AG04449 (cell line): ENCODE measurements at places on chromosomes 7 and 10.

GRCh38 chr7:150737265-150738055 is at the start of gene GIMAP5:
Gene GIMAP5, plus strand, starts transcription at chr7:150737418. Its CDS starts 3,467 bp downstream, at chr7:150740885.
- no peak for DNase-seq

GRCh38 chr7:143359771-143360353 is 2.7 kb downstream of the FAM131B start:
- DNase-seq, result no peak

DNA sequence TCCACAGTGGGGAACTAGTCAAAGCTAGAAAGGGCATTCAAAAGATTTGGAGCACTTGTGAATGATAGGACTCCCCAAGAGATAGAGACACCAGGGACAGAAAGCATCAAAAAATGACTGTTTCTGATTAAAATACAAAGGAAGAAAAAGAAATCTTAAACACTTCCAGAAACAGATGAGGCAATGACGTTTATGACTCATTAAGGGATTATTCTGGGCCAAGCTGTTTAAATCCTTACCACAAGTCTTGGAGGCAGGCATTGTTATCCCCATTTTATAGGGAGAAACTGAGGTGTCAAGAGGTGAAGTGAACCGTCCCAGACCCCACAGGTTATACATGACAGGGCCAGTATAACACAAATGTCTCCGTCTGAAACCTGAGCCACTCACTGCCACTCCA is 68.3 kb upstream of the AMPH start:
- DNase-seq, result peak; percentile 14

GRCh38 chr10:6180480-6181110 is 22.1 kb upstream of the PFKFB3 start:
- no peak for DNase-seq

GRCh38 chr7:301291-302053 is 11.5 kb downstream of the FOXL3 start:
- DNase-seq, result no peak

DNA sequence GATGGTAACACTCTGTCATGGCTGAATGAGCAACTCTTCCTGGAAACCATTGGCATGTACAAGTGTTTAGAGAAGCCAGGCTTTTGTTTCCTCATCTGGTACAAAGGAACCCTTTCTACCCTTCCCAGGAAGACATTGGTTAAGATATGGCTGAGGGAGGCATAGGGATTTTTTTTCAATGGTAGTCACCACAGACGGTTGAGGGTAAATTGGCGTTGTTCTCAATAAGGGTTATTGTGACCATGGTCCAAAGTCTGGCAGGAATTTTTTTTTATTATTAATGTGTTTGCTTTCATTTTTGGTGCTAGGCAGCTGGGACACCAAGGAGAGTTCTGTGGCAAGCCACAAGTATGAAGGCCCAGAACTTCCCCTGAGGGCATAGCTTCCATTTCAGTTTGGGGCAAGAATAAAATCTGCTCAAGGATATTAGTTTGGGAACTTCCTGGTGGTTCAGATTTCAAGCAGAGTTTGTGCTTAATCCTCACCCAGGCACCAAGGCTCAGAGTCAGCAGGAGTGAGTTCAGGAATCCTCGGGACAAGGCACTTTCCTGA is at the start of gene PLEKHS1:
PLEKHS1 (plus strand) TSS at position 502 of the 552 bp plus-strand sequence. CDS start 3,596 bp downstream, outside the sequence.
- no peak for DNase-seq

DNA sequence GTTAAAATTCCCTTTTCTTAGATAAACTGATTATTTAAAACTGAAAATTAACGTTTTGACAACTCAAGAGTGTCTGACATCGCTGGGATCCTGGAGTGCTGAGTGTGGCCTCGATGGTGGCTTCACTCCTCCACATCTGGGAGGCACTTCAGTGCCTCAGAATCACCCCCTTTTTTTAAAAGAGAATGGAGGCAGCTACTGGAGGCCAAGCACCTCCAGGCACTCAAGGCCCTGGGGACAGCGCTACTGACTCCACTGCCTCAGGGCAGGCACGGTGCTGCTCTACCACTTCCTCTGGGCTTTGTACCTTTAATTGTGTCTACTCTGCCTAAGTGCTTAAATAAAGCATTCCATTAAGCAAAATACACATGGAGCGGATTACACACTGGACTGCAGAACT is 27.2 kb upstream of the NCAPG2 start:
- no peak for DNase-seq

DNA sequence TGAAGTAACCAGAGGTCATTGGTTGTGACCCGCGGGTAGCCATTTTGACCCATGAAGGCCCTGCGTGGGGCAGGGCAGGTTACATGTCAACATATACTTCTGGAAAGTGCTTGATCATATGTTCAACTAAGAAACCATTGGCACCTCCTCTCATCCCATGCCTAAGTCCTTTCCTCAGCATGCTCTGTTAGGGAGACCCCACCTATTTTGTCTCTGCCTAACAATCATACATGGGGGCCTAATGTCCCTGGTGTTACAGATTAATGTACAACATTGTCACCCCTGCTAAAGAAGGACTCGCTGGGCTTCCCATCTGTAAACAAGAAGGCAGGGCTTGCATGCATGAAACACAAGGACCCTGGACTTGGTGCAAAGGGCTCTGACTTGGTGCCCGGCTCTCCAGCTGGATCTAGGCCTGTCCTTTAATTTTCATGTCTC is 133.7 kb upstream of the TNS3 start:
- DNase-seq, result no peak

DNA sequence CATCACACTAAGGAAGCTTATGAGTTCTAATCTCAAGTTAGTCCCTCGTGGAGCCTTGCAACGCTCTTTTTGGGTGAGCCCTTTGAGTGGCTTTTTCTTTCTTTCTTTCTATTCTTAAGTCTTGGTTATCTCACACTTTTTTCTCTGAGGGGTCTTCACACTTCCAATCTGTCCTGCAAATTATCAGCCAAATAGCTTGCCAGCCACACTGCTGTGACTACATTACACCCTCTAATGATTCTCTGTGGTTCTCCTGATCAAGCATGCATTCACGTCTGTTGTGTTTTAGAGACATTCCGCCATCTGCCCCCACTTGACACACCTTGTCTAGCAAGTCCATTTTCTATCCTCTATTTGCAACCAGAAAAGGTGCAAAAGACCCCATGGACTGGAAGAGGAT is 340.2 kb downstream of the THSD7A start:
- DNase-seq, result no peak

GRCh38 chr7:107077699-107078516 is 33.4 kb downstream of the PRKAR2B start:
- no peak for DNase-seq

- no peak for DNase-seq
Measured at GRCh38 chr10:77036993-77037734, 600.4 kb downstream of the KCNMA1 start.

GRCh38 chr10:28036587-28036986 is 37.7 kb upstream of the ODAD2 start:
- DNase-seq, result peak; percentile 56

- no peak for DNase-seq
Measured at GRCh38 chr10:51397695-51398094, 301.7 kb downstream of the CSTF2T start.

GRCh38 chr7:139697056-139697455 is 80.7 kb downstream of the HIPK2 start:
- DNase-seq, result no peak

GRCh38 chr10:48364659-48365405 is 58.4 kb downstream of the MAPK8 start:
- no peak for DNase-seq

DNA sequence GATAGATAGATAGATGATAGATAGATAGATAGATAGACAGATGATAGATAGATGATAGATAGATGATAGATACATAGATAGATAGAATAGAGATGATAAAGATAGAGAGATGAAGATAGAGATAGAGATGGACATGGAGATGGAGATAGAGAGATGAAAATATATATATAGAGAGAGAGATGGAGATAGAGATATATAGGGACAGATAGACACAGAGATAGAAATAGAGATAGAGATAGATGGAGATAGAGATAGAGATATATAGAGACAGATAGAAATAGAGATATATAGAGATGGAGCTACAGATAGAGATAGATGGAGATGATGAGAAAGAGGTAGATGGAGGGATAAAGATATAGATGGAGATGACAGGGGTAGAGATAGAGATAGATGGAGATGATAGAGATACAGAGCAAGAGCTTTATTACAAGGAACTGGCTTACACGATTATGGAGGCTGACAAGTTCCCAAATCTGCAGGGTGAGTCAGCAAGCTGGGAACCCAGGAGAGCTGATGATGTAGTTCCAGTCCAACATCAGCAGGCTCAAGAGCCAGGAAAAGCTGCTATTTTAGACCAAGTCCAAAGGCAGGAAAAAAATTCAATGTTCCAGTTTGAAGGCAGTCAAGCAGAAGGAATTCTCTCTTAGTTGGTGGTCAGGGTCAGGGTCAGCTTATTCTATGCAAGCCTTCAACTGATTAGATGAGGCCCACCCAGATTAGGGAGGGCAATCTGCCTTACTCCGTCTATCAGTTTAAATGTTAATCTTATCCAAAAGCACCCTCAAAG is 37.1 kb downstream of the CAV1 start:
- no peak for DNase-seq

DNA sequence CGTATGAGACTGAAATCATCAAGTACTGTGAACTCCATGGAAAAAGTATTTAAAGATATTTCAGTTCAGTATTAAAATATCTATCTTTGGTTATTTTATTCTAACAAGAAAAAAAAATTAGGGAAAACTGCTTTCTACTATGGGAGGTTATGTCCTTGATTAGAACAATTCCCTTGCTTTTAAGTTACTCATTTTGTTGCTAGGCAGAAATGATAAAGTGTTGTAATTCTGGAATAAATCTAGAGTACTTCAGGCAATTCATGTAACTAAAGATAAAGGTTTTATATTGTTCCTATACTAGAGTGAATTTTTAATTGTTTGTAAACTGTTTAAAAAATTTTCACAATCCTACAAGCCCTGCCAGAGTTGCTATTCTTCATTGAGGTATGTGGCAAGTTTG is 92.0 kb downstream of the BBS9 start:
- DNase-seq, result no peak

DNA sequence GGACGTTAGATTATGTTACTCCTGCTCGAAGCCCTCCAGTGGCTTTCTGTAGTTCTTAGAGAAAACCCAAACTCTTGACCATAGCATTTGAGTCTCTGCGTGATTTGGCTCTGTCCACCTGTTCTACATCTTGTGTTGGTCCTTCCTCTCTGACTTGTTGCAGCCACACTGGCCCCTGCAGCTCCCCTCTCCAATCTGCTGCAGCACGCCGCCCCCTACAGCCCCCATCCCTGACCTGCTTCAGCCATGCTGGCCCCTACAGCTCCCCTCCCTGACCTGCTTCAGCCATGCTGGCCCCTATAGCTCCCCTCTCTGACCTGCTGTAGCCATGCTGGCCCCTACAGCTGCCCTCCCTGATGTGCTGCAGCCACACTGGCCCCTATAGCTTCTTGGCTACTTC is 29.2 kb downstream of the TRRAP start:
- DNase-seq, result no peak

DNA sequence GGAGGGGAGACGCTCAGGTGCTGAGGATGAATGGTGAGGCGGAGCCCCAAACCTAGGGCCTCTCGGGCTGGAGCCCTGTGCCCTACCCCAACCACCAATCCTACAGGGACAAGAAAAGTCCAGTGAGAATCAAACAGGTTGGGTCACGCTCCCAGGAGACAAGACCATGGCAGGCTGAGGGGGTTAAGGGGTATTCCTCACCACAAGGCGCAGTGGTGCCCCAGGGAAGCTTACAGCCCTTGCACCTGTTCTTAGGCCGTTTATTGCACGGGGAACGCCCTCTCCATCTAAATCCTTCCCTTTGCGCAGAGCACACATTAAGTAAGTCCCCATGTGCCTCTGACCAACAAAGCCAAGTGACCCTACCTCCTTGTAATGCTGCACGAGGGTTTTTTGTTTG is 3.5 kb downstream of the FZD9 start:
- DNase-seq, result no peak

GRCh38 chr10:70379581-70380176 is 2.7 kb downstream of the LRRC20 start:
- no peak for DNase-seq

GRCh38 chr10:21002091-21002878 is 105.2 kb upstream of the NEBL start:
- DNase-seq, result no peak

DNA sequence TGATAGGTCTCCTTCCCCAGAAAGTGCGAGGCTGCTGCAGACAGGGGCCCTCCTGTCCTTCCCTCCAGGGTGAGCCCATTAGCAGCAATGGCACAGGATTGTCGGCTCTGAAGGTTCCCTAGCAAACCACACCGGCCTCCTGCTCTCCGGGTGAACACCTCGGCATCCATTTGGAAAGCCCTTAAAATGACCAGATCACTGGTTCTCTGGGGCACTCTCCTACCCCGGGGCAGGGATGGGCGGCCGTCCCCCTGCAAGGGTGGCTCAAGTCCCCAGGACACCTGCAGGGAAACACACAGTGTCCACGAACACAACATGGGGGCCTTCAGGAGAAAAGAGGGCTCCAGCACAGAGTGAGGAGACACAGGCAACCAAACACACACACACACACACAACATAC is 459.1 kb downstream of the PTPRN2 start:
- DNase-seq, result no peak

- DNase-seq, result no peak
Measured at GRCh38 chr7:100465702-100466311, 1.7 kb upstream of the SPACDR start.

DNA sequence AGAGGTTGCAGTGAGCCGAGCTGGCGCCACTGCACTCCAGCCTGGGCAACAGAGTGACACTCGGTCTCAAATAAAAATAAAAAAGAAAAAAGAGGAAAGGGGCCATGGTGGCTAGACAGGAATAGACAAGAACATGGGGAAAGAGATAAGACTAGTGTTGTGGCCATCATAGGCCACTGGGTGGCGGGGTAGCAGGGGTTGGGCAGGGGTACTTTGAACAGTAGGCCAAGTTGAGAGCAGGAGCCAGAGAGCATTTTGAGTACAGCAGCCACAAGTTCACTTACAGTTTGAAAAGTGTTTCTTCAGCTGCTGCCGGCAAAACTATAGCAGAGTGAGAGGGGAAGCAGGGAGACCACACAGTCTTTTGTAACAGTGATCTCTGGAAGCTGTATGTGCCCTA is 656.0 kb downstream of the CNTNAP2 start:
- no peak for DNase-seq

GRCh38 chr7:48522692-48523091 is 351.4 kb downstream of the ABCA13 start:
- DNase-seq, result no peak

- no peak for DNase-seq
Measured at GRCh38 chr10:116741391-116742351, 695 bp downstream of the HSPA12A start.

- DNase-seq, result no peak
Measured at GRCh38 chr7:41834805-41835694, 132.2 kb upstream of the INHBA start.

DNA sequence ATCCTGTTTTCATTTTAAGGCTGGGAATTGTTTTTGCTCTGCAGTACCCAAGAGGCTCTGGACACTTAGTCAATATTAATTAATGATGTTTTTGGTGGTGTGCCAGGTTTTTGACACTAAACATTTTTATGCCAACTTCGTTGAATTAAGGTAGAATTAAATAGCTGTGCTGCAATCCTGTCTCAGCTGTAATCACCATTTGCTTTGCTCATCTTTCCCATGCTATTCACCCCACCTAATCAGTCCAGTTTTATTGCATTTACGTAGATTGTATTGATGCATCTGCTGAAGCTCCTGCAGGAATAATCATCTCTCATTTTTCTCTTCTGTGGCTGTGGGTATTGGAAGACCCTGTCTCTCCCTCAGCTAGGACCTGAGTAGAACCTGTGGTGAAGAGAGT is 52.6 kb upstream of the TRUB1 start:
- no peak for DNase-seq

- DNase-seq, result no peak
Measured at GRCh38 chr10:119024882-119025281, 4.6 kb upstream of the NANOS1 start.
